ENCODE measurements at places on chromosomes 4 and X.

- no peak for DNase-seq
These were observed 426 bp upstream of the C4orf51 start for GRCh38 chr4:145679520-145679919.

DNA sequence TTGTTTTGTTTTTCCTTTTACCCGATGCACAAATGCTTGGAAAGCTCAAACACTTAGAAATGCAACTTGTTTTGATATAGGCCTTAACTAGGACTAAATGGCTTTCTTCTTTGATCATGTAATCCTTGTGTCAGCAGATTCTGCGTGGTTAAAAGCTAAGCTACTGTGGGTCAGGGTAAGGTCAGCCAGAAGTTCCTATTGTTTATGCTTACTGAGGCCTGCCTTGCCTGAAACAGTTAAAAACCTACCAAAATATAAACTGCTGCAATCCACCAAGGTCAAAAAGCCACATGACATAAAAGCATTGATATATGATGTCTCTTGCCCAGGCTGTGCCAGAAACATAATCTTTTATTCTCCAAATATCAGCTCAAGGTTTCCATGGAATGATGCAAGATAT, 223.4 kb downstream of the FAM47B start:
- no peak for DNase-seq

- no peak for DNase-seq
These were observed 78.3 kb upstream of the DUSP21 start for GRCh38 chrX:44765556-44765955.

GRCh38 chrX:20060961-20061748, 55.6 kb downstream of the MAP7D2 start:
- no peak for DNase-seq

DNA sequence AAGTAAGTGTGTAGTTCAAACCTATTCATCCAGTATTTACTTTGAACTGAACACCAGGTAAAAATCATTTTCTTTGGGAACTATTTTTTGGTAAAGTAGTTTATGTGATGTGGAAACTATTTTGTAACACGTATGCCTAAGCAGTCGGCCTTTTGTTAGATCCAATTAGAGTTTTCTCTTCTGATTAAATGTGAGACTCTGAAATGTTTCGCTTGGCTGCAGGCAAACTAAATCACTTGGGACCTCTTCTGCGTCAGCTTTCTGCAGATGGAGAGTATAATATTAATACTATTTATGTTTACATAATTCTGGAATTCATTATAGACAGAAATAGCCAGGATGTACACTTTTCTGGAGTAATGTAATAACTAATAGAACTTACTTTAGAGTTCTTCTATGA, 46.9 kb downstream of the BMPR1B start:
- no peak for DNase-seq

- no peak for DNase-seq
These were observed 51.8 kb downstream of the MAP7D3 start for GRCh38 chrX:136199365-136199764.

DNA sequence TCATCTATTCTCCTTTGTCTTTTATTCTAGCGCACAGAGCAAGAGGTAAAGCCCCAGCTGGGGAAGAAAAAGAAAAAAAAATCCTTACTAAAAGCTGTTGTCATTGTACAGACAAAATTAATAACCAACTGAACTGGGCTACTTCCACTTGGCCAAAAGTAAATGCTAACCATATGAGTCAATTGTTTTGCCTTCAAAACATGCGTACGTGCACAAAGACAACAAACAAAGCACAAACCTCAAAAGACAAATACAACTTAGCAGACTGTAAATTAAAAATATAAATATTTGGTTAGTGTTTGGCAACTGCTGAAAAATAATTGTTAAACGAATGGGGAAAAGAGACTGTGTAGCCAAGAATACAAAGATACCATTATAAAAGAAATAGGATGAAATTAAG, 5.9 kb downstream of the EDA2R start:
- DNase-seq, result no peak

GRCh38 chr4:181756451-181757095, 486.6 kb upstream of the TENM3 start:
- DNase-seq, result no peak

DNA sequence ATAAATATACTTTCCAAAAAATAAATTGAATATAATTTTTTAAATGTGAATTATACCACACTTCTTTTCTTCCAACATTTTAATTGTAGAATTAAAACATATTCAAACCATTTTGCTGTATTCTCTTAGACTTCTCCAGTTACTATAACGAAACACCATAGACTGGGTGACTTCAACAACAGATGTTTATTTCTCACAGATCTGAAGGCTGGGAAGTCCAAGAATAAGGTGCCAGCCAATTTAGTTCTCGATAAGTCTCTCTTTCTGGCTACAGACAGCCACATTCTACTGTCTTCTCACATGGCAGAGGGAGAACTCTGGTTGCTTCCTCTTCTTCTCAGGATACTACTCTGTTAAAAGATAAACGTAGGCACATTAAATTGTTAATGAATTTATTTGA, 155.8 kb upstream of the UGT8 start:
- no peak for DNase-seq

GRCh38 chr4:118714682-118715081, 29.5 kb downstream of the METTL14 start:
- DNase-seq, result no peak

DNA sequence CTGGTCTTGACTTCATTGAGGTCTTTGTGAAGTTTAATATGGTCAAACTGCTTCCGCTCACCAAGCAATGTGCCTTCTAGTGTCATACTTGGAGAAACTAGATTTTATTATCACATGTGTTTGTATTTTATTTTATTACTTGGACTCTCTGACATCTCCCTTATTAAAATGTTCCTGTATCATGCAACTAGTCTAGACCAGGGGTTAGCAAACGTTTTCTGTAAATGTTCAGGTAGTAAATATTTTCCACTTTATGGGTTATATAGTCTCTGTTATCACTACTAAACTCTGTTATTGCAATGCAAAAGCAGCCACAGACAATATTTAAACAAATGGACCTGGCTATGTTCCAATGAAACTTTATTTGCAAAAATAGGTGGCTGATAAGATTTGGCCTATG, 443.8 kb downstream of the MID1IP1 start:
- DNase-seq, result no peak

- no peak for DNase-seq
These were observed 6.4 kb upstream of the LONRF3 start for GRCh38 chrX:118968031-118968430.

GRCh38 chrX:311156-312129, 7.2 kb downstream of the GTPBP6 start:
- peak; percentile 5 for DNase-seq

GRCh38 chr4:84814094-84814750, 152.3 kb downstream of the WDFY3 start:
- no peak for DNase-seq

- no peak for DNase-seq
These were observed 539.7 kb upstream of the GRID2 start for GRCh38 chr4:91764085-91764484.

- no peak for DNase-seq
These were observed 133.2 kb downstream of the NLGN4X start for GRCh38 chrX:6095469-6095868.

GRCh38 chr4:83644677-83645659, 109.1 kb downstream of the GPAT3 start:
- no peak for DNase-seq

GRCh38 chr4:73895201-73896175, 26.3 kb downstream of the CXCL1 start:
- no peak for DNase-seq

DNA sequence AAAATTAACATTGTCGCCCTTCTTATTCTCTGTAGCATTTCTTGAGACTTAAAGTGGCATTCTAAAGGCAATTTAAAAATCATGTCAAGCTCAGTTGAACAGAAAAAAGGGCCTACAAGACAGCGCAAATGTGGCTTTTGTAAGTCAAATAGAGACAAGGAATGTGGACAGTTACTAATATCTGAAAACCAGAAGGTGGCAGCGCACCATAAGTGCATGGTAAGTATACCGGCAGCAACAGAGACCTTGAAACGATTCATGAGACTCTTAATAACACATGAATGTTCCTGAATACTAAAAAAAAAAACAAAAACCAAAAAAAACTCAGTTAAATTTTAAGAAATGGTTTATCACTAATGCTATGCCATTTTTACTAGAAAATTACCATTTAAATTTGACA, 82.4 kb upstream of the HPRT1 start:
- no peak for DNase-seq

- DNase-seq, result no peak
These were observed 111.0 kb upstream of the RAP2C start for GRCh38 chrX:132330156-132330729.

- DNase-seq, result no peak
These were observed 12.6 kb upstream of the SLC10A4 start for GRCh38 chr4:48470570-48470969.

- no peak for DNase-seq
These were observed 22.6 kb downstream of the RNF212 start for GRCh38 chr4:1090465-1091440.

- no peak for DNase-seq
These were observed 262.5 kb upstream of the PCDH18 start for GRCh38 chr4:137794764-137795254.

DNA sequence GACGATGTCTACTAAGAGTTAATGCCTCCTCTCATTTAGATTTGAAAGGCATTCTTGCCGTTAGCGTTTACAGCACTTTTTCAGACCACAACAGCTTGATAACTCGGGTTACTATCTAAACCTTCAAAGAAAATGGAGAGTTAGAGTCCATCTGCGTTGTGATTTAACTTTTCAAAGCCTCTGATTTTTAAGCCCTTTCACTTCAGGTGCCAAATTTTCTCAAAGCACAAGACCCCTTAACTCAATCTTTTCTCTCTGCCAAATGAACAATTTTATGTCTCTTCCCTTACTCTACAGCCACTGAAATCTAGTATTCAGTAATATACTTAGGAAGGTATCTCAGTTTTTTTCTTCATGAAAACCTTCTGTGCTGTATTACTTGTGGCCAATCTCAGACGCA, 310.5 kb downstream of the TENM3 start:
- no peak for DNase-seq

DNA sequence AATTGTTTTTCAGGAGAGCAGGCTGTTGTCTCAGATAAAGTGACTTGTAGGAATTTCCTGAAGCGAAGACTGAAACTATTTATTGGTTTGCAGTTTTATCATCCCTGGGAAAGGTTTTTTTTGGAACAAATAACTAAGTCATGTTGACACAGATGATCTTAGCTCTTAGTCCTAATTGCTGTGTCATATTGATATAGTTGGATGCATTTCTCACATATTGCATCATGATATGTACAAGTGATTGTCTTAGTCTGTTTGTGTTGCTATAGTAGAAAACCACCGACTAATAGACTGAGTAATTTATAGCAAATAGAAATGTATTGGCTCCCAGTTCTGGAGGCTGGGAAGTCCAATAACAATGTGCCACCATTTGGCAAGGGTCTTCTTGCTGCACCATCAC, 397.5 kb upstream of the PPP1R2C start:
- no peak for DNase-seq

Measured in T-helper 2 cell (primary cell).